Body of pancreas (tissue), 4 donors: ENCODE measurements at places on chromosomes 7 and 10.

GRCh38 chr7:64183126-64183742, 23.8 kb upstream of the ZNF735 start:
- peak; percentile 25 for DNase-seq

DNA sequence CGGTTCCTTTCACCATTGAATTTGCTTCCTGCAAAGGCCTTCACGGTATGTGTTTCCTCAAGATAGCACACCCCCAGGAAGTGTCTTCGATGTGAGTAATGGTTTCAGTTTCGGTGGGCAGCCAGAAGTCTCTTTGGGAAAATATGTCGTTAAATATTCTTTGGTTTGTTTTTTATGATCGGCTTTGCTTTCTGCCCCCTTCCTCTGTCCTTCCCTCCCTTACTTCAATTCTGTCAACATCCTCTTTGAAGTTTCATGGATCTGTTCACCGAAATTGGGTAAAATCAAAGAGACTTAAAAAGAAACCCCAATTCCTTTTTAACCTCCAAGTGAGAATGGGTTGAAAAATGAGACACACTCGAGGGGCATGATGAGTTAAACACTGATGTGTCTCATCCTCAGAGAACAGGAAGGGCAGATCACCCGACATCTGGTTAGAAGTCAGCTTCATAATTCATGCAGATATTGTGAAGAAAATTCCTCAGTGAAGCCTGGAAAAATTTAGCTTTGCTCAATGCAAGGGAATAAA, 170.8 kb upstream of the HABP2 start:
- DNase-seq: no peak

- DNase-seq: no peak
Observed at GRCh38 chr7:95642173-95642572, 45.9 kb upstream of the PDK4 start.

GRCh38 chr7:79984210-79984609, 150.4 kb upstream of the GNAI1 start:
- DNase-seq: no peak
